ENCODE measurements at places on chromosomes 1 and 21.

GRCh38 chr1:223706077-223706973 lies 6.0 kb upstream of the CAPN2 start:
- DNase-seq = no peak

DNA sequence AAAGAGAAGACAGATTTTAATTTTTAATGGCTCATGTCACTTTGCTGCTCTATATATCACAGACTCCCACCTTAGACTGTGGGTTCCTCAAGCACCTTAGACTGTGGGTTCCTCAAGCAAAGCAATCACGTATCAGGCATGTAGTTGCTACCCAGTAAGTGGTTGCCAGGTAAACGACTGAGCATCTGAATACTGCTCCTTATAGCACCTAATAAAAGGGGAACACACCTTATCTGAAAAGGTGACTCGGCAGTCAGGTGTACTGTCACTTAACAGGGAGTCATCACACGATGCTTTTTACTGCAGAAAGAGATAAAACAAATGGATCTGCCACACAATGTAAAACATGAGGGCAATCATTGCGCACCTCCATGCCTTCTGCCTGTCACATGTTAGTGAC lies 92.5 kb upstream of the LPGAT1 start:
- DNase-seq = no peak

GRCh38 chr1:199176713-199177112 lies 537.9 kb downstream of the PTPRC start:
- no peak for DNase-seq

DNA sequence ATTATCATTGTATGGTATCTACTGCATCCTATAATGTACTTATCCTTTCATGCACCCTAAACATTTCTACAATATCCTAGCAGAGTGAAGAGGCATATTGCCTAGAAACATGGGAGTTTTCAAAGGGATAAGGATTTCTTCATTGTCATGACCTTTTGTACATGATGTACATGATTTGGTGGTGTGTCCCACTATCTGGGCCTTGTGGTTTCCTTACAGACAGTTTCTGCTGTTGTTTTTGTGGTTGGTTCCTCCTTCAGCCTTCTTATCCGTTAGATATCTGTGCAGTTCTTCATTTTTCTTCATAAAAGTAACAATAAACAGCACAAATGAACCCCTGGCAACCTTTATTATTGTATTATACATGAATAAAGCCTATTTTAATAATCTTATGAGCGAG lies 70.4 kb upstream of the BACH1 start:
- no peak for DNase-seq

GRCh38 chr1:75514270-75514669 lies 96.6 kb downstream of the SLC44A5 start:
- DNase-seq = no peak

GRCh38 chr1:53108646-53109580 lies 33.5 kb downstream of the SLC1A7 start:
- no peak for DNase-seq

DNA sequence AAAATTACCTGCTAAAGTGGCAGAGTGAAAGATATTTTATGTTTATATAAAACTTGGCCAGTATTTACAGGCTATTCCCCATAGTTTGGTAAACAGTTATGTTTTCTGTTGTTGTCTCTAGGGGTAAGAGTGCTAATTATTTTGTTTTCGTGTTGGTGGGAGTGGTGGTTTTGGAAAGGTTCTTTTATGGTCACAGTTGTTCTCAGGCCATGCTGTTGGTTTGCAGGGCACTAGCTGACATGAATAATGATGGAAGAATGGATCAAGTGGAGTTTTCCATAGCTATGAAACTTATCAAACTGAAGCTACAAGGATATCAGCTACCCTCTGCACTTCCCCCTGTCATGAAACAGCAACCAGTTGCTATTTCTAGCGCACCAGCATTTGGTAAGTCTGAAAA lies 92.5 kb downstream of the ITSN1 start:
- DNase-seq = no peak

- no peak for DNase-seq
Observed at GRCh38 chr1:7644961-7645750, 125.9 kb upstream of the VAMP3 start.

GRCh38 chr1:211632117-211632807 lies 43.2 kb downstream of the NEK2 start:
- peak; percentile 62 for DNase-seq

DNA sequence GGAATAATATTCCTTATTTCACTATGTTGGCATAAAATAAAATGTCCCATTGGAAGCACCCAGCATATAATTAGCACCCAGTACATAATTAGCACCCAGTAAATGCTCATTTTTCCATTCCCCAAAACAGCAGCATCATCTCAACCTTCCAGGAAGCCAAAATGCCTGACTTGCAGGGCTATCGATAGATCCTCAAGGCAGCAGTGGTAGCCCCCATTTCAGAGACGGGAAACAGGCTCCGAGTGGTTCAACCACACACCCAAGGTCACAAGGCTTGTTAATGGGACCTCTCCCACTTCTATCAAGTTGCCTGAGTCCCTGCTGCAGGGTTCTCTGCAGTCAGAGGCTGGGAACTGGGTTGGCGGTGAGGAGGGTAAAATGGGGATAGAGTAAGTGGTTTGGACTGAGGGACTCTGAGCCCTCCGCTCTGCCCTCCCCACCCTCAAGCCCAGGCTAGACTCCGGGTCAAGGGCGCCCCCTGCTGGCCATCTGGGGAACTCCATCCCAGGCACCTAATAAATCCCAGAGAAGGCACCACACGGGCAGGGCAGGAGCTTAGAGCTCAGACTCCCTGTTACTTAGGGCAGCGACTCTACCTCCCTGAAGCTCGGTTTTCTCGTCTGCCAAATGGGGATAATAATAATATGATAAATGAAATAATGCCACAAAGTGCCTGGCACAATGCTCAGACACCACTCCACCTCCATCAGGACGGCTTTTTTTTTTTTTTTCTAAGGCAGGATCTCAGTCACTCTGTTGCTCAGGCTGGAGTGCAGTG lies 21.9 kb upstream of the LAPTM5 start:
- DNase-seq = peak; percentile 71

DNA sequence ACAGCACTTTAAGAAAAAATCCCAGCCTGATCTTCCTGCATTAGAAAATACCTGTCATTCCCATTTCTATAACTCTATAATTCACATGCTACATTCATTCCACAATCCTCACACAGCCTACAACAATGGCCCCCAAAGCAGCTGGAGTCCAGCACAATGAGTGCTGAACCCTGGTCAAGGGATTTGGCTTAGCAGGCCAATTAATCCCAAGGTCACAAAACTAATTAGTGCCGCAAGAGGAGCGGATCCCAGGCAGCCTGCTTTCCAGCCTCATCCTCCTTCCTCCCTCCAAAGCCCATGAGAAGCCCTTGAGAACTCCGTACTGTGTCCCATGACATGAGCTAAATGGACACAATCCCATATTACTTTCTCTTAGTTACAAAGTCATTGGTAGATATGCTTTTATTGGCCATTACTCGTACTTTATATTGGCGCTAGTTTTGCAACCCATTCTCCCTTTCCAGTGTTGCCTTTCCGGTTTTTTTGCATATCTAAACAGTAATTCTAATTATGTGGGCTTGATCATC lies 94.8 kb downstream of the DAB1 start:
- no peak for DNase-seq

DNA sequence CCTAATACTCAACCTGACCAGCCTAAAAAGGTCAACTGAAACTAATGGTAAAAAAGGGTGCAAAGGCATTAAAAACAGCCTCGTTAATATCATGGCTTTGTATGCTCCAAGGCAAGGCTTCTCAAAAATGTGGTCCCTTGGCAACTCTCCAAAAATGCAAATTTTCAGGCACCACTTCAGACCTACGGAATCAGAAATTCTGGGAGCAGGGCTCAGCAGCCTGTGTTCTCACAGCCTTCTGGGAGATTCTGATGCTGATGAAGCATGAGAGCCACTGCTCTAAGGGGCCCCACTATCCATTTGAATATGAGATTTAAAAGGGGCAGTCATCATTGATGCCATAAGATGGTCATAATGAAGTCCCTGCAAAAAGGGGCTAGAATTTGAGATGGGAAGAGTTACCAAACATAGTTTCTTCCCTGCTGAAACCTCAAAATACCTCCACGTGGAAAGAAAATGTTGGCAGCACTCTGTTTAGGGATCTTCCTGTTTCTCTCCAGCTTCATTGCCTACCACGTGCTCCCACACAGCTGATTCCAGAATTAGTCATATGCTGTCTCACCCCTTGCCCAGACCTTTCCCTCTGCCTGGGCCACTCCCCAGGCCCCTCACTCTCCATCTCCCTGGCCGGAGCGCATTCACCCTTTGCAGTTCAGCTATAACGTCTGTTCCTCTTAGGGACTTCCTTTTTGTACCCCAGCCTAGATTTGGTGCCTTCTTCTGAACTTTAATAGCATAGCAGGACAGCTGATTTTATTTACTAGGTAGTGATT lies 46.7 kb downstream of the PHC2 start:
- no peak for DNase-seq

- no peak for DNase-seq
Observed at GRCh38 chr1:50491142-50491541, 67.9 kb upstream of the DMRTA2 start.

- no peak for DNase-seq
Observed at GRCh38 chr1:55774446-55774845, 559.3 kb upstream of the USP24 start.

GRCh38 chr1:154955039-154955717 lies 721 bp downstream of the PBXIP1 start:
- DNase-seq = no peak

- no peak for DNase-seq
Observed at GRCh38 chr21:42300045-42300583, 15.1 kb downstream of the TFF3 start.

DNA sequence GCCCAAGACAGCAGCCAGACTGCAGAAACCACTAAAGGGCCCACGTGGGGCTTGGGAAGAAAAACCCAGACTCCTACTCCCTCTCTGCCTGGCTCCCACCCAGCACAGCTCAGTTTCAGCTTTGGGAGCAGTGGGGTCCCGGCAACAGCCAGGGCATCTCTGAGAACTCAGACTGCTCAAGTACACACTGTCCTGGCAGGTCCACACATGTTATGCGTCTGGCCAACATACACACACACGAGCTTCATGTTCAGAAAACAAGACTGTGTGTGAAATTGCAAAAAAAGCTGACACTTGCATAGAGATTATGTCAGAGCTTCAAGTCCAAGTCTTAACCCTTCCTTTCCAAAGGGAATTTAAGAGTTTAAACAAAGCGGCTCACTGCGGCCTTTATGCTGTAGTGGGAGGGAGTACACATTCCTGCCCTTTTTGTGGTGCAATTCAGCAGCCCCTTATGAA lies 136.6 kb upstream of the CD34 start:
- DNase-seq = peak; percentile 80

DNA sequence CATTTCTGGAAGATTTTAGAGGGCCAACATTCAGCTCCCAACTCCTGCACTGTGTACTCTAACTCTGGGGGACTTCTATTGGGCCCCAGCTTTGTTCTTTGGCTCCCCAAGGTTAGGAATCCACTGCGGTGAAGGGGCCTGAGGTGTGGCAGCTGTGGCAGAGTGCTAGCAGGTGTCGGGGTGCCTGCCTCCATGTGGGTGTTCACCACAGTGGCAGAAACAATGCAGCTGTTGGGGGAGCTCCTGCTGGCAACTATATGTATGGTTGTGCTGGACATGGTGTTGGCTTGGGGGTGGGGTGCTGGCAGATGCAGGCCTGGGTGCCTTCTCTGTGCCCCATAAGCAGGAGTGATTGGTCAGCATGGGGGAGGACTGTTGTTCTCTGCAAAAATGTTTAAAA lies 95.5 kb downstream of the ST6GALNAC3 start:
- DNase-seq = no peak

DNA sequence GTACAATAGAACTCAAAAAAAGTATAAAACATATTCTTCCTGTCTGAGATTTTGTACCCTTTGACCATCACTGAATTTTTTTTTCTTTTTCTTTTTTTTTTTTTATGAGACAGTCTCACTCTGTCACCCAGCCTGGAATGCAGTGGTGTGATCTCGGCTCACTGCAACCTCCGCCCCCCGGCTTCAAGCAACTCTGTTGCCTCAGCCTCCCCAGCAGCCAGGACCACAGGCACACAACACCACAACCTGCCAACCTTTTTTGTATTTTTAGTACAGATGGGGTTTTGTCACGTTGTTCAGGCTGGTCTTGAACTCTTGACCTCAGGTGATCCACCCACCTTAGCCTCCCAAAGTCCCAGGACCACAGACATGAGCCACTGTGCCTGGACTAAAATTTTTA lies 10.4 kb downstream of the SDCCAG8 start:
- no peak for DNase-seq

DNA sequence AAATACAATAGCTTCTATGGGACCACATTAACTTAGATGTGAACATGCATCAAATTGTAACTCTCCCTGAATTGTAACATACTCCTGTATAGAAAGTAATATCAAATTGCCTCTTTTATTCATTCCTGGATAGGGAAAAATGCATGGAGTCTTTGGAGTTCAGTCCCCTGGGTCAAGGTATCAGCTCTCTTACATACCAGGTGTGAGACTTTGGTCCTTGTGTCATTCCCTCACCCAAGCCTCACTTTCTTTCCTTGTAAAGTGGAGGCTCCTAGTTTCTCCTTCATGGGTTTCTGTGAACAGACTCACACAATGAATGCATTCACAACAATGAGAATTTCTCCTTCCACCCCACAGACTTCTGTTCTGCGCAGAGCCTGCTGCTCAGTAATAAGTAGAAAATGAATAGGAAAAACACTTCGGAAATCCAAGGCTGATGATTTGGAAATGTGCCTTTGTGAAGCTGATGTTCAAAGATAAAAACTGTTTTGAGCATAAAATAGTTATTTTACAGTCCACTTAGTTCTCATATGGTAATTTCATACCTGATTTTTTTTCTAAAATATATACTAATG lies 185.3 kb downstream of the AK5 start:
- DNase-seq = no peak

DNA sequence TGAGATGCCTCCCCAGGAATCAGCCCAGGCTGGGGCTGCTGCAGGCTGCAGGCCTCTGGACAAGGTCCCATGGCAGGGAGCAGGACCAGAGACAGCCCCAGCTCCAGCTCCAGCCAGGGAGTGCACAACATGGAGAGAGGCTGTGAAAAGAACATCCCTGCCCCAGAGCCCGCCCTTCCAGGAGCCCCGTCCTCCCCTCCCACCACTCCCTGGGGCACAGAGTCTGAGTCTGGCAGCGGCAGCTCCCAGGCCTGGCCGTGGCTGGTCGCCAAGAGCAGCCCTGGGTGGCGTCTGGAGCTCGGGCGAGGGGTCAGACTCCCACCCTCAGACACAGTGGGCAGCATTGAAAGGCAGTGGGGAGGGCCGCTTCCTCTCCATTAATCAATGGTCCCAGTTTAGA lies 37.8 kb downstream of the MEGF6 start:
- no peak for DNase-seq

- DNase-seq = peak; percentile 6
Observed at GRCh38 chr21:43211072-43211759, 42.4 kb downstream of the CRYAA start.

DNA sequence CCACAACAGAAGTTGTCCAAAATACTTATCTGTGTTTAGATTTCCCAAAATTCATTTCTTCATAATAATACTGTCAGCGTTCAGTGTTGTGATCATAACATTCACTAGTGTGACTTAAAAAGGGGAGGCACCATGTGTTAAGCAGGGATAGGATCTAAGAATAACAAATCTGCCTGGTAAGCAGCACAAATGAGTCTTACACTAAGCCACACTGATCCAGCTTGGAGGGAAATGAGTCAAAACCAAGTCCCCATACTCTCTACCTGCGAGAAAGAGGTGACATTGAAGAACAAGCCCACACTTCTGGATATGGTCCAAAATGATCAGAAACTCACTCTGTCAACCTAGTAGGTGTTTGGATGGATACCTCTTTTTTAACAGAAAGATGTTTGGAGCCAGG lies 145.5 kb downstream of the CRB1 start:
- DNase-seq = no peak
